ENCODE measurements at places on chromosomes 1 and 21.
A peak's percentile ranks its signal among the peaks of the same experiment; 100 is the strongest.

- no peak for DNase-seq
Measured at GRCh38 chr1:201721082-201722049, 107.6 kb upstream of the IPO9 start.

DNA sequence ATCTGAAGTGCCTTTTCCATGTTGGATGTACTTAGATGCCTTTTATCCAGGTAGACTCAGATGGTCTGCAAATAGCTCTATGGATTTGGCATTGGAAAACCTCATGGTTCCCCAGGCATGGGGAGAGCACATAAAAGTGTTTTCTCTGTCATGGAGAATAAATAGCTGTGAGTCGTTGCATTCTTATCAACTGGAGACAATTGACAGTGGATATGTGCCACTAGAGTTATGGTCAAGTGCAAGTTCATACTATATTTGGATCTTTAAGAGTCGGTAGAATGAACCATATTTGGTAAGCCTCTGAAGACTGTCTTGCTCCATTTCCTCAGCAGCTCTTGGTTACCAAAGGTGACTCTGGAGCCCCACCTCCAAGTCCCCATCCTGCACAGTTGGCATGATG lies 83.7 kb downstream of the ROR1 start:
- no peak for DNase-seq

DNA sequence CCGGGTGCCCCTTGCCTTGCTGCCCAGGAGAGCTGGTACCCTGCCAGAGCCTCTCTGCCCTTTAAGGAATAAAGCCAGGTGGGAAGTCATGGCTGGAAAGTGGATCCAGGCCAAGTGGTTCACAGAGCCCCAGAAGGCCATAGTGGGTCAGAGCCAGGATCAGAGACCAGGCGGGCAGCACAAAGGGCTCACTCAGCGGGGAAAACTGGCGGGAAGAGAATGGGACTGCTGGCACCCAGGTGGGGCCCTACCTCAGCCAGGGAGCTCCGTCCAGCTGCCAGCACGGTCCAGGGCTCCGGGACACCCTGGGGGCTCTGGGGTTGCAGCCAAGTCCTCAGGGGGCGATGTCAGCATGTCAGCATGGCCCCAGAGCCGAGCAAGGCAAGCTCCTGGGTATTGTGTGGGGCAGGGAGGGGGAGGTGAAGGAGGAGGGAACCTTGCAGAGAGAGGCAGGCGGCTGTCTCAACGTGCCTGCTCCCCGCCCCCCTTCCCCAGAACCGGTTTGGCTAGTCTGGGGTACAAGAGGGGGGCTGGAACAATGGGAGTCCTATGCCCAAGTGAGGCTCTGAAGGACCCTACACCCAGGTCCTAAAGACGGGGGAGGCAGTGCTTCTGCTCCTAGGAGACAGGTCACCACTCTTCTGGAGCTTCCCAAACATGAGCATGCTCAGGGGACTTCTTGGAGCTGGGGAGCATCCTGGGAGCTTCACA lies at the start of gene ARHGEF19:
Gene ARHGEF19, minus strand, starts transcription at position 402 of the 711 bp plus-strand sequence. CDS start 3,598 bp downstream, outside the sequence.
- no peak for DNase-seq

GRCh38 chr21:26554365-26554764 lies 18.7 kb downstream of the CYYR1 start:
- no peak for DNase-seq

DNA sequence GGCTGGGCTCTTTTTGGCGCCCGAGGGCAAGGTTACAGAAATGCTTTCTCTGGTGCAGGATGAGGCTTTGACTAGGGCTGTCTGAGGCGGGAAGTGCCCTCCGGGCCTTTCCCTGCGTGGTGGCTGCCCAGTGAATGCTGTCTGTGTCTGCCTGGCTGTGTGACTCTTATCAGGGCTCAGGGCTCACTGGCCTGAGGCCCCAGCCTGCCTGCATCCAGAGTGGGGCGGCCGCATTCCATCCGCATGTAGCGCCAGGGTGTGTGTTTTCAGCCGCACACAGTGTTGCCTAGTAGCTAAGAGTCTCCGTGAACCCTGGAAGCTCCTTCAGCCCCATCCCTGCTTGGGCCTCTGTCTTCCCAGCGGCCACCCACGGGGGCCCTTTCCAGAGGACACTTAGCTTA lies 59.1 kb downstream of the FAAP20 start:
- DNase-seq: no peak

DNA sequence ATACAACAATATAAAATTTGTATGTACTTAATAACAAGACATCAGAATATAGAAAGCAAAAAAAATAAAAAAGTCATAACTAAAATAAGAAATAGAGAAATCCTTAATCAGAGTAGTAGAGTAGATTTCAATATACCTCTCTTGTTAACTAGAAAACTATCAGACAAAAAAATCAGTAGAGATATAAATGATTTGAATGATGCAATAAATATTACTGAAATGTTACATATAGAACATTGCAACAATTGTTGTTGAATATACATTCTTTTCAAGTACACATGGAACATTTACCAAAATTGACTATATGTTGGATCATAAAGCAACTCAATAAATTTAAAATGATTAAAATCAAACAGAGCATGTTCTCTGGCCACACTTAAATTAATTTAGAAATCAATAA lies 31.9 kb upstream of the ADAR start:
- no peak for DNase-seq

GRCh38 chr1:6686294-6686693 lies 15.3 kb downstream of the DNAJC11 start:
- no peak for DNase-seq

GRCh38 chr1:109368464-109368863 lies 29.3 kb downstream of the SORT1 start:
- DNase-seq: no peak

DNA sequence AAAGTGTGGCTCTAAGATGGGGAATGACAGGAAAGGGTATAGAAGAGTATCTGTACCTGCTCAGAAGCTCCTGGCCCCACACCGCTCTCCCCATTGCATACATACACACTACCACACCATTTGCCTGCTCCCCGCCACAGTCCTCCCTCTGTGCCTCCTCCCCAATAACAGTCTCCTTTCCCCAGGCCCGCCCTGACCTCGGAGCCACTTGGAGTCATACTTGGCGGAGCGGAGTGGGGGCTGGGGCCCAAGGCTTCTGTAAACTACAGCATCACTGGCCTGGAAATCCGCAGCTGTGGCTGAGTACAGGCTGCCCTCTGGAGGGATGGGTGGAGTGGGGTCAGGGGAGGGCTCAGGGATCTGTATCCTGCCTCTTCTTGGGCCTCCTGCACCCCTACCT lies 8.6 kb downstream of the SEMA6C start:
- no peak for DNase-seq

DNA sequence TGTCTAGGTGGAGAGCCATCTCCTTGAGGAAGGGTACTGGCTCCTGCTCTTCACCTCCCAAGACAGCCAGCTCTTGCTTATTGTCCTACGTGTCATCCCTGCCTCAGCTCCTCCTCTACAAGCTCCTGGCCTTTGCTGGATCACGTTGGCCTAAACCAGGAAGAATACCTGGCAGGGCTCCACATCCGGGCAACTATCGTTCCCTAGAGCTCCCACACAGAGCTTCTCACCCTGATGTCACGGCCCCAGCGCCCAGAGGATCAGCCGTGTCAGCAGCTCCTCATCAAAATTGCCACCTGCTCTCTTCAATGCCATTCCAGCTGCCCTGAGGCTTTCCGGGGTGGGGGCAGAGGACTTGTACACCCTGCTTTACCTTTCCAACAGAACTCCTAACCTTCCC lies 1.9 kb upstream of the TPM3 start:
- no peak for DNase-seq

- no peak for DNase-seq
Measured at GRCh38 chr1:215777370-215777925, 210.3 kb downstream of the KCTD3 start.

GRCh38 chr1:217553949-217554509 lies 76.9 kb downstream of the GPATCH2 start:
- no peak for DNase-seq

DNA sequence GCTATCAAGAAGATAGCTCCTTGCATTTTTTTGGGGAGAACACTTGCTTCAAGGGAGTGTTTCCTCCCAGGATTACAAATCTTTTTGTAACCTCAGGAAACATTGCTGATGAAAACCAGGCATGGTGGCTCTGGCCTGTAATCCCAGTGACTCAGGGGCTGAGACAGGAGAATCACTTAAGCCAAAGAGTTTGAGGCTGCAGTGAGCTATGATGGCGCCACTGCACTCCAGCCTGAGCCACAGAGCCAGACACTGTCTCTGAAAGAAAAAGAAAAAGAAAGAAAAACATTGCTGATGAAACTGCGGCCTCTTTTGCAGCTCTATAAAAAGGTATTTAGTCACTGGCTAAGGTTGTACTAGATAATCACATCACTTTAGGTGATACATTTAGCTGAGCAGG lies 7.3 kb downstream of the RNU1-2 start:
- no peak for DNase-seq

DNA sequence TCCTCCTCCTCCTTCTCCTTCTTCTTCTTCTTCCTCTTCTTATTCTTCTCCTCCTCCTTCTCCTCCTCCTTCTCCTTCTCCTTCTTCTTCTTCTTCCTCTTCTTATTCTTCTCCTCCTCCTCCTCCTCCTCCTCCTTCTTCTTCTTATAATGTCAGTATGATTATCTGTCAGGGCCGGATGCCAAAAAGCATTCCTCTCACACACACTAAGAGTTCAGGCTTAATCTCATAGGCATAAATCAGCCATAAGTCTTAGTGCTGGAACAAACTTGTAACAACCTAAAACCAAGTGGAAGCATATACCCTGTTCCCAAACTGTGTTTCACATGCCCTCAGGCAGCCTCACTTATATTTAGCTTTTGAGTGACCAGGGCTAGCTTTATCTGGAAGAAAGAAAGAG lies 240.3 kb downstream of the LMX1A start:
- no peak for DNase-seq

- no peak for DNase-seq
Measured at GRCh38 chr1:220239966-220240365, 32.3 kb downstream of the RAB3GAP2 start.

DNA sequence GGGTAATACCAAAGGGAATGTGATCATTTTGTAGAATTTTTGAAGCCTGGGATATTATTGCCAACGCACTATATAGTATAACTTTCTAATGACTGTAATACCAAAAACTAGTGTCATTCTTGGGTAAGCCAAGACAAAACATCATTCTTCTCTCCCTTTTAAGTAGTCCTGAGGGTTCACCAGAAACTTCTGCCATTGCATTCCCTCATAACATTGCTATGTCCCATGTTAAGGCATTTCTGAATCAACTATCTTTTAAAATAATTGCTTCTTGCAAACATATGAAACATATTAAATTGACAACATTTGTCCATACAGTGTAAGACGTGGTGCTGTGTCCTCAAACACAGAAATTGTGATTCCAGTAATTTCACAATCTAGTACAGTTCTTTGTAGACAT lies 29.9 kb upstream of the C1orf21 start:
- DNase-seq: no peak

DNA sequence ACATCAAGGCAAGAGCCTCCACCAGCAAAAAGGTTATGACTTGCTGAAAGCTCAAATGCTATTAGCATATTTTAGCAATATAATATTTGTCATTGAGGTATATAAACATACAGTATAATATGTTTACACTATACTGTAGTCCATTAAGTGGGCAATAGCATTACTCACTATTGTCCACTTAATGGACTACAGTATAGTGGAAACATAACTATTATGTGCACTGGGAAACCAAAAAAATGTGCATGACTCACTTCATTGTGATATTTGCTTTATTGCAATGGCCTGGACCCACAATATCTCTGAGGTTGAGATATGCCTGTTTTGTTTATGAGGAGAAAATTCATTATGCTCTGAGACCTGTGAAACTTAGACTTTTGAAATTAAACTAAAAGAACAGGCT lies 300.0 kb downstream of the BARHL2 start:
- DNase-seq: no peak

GRCh38 chr1:191901651-191902050 lies 256.6 kb upstream of the RGS18 start:
- no peak for DNase-seq

DNA sequence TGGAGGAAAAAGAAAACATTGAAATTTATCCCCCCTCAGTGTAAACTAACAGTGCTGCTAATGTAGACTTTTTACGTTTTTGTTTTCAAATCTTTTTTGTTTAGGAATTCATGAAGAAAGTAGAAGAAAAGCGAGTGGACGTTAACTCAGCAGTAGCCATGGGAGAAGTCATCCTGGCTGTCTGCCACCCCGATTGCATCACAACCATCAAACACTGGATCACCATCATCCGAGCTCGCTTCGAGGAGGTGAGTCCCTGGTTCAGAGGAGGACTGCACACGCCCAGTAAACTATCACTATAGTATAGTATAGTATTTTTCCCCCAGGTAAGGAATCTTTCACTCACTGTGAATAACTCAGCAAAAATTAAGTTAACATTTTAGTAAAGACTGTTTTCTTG lies 37.8 kb upstream of the BMP8A start:
- DNase-seq: no peak

GRCh38 chr1:56069824-56070223 lies 509.5 kb downstream of the PLPP3 start:
- DNase-seq: no peak

- DNase-seq: no peak
Measured at GRCh38 chr1:163875200-163875926, 553.6 kb downstream of the NUF2 start.

- DNase-seq: peak; percentile 78
Measured at GRCh38 chr21:45439161-45439872, 34.4 kb downstream of the COL18A1 start.

GRCh38 chr21:45295576-45296365 lies 8.1 kb upstream of the POFUT2 start:
- no peak for DNase-seq

DNA sequence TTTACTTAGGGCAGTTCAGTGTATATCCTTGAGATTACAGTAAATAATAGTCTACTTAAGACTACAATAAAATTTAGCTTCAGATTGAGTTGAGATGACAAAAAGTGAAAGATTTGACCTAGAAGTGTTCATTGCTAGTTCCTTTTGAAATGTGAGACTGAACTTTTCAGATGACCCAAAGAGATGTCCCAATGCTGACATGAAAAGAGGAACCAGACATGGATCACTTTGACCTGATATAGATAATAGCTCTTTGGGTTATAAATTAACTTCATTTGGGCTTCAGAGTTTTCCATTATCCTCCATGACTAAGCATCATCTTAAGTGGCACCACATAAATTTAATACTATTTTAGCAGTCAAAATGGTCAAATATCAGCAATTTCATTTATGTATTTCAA lies 25.7 kb upstream of the OR10J5 start:
- DNase-seq: no peak

DNA sequence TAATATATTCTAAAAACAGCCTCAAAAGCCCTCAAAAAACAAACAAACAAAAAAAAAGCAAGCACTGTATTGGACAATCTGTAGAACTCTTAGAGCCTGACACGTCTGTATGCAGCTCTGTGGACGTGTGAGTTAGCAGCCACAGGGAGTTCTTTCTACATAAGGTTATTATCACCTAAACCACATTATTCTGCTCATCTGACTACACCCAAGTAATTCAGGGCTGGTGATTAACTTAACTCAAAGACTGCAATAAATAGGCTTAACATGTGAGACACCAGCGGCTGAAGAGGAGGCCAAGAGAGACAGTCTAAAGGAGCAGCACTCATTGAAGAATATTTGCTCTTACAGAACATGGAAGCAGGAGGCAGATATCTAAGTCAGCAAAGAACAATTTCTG lies 316.0 kb downstream of the VAV3 start:
- no peak for DNase-seq
